Mononuclear cell (primary cell): ENCODE measurements at places on chromosomes 11 and 22. TPM values are rescaled to one million over a fixed set of nuclear protein-coding genes. Genes with fewer than 3 reads are reported as not detected.

The SAAL1 gene
- total RNA-seq: 21.5 TPM

The MB gene
- total RNA-seq: not detected

The SERPING1 gene
- total RNA-seq: 2.4 TPM

The ALX4 gene
- not detected for total RNA-seq

The PRR33 gene
- total RNA-seq: not detected

The AQP11 gene
- 0.10 TPM for total RNA-seq

The RBMXL2 gene
- not detected for total RNA-seq
